Activated T-cell treated with anti-CD3 and anti-CD28 coated beads for 24 hours (primary cell): ENCODE measurements at places on chromosomes 3 and 15.

- no peak for DNase-seq
Observed at GRCh38 chr3:5431146-5431545, 243.6 kb downstream of the EDEM1 start.

DNA sequence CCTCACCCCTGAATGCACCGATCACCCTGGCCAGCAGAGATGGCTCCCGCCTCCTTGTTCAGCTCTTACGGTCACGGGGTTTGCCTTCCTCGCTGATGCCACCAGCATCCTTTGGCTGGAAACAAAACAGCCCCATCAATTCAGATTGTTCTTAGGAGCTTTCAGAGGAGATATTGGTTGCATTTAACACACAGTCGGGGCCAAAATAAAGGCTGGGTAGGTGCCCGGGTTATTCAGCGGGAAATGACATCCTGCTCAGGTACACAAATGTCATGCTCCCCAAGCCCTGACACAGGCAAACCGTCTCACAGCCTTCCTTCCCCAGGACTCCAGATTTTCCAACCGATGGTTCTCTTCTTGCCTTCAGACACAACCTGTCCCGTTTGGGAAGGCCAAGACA lies 62.4 kb upstream of the MEF2A start:
- DNase-seq: no peak

DNA sequence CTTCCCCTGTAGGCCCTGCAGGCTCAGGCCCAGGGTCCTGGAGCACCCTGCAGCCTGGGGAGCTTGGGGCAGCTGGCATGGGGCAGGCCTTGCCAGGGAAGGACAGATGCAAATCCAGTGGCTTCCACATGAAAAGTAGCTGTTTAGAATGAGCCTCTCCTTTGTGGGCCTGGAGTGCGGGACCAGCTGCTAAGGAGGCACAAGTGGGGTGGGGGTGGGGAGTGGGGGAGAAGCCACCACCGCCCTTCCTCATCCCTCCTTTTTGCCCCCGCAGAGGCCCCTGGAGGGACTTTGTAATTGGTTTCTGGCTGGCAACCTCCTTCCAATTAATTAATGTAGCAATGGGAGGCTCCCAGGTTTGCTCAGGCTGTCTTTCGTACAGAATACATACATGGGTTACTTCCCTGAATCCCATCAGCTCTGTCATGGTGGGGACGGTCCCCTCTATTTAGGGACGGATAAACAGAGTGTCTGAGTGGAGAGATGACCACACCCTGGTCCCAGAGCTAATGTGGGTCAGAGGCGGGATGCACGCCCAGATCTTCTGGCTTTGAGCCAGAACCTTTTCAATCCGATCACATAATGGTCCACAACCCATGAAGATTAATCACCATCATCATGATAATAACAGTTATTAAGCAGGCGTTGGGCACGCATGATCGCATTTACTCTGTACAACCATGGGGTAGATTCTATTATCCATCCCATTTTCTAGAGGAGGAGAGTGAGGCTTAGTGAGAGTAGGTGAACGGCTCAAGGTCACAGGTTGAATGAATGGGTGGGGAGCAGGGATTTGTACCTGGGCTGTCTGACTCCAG lies 6.2 kb downstream of the CORO2B start:
- no peak for DNase-seq

DNA sequence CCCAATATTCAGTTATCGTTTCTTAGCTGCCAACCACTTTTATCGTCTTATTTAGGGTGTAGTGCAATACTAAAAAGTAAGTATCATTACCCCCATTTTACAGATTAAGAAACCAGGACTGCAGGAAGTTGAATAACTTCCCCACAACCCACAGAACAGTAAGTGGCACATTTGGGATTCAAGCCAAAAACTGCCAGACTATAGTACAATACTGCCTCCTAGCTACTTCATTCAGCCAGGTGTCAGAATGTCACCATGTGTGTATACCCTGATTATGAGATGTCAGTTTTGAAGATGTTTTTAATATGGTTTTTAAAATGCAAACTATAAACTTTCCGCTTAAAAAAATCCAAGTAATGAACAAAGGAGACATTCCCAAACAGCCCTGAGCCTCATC lies 74.2 kb upstream of the PROK2 start:
- no peak for DNase-seq

- no peak for DNase-seq
Observed at GRCh38 chr3:59411694-59412093, 361.9 kb upstream of the CFAP20DC start.

- no peak for DNase-seq
Observed at GRCh38 chr3:11136830-11137626, 17.3 kb upstream of the HRH1 start.

DNA sequence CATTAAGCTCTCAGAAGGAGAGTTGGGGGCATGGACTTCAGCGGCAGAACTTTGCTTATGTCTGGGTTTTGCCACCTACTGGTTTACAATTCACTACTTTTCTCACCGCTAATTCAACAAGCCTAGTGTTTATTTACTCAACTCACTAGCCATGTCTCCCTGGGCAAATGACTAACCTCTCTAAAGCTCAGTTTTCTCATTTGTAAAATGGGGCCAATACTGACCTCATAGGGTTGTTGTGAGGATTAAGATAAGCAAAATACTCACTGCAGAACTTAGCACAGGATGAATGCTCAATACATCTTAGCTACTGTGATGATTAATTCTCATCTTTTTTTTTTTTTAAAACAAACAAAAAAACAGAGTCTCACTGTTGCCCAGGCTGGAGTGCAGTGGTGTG lies 106.3 kb downstream of the CADPS start:
- no peak for DNase-seq

DNA sequence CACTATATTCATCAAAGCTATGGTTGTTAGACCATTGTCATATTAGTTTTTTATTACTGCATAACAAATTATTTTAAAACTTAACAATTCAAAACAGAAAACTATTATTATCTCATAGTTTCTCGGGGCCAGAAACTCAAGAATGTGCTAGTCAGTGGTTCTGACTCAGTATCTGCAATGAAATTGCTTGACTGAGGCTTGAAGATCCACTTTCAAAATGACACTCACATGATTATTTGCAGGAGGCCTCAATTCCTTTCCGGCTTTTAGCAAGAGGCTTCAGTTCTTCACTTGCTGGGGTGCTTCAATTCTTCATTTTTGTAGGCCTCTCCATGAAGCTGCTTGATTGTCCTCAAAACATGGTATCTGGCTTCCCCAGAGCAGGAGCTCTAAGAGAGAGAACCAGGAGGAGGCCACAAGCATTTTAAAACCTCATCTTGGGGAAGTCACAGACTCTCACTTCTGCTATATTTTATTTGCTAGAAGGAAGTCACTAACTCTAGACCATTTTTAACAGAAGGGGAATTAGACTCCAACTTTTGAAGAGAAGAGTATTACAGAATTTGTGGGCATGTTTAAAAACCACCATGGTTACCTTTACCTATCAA lies 383.7 kb downstream of the MFSD1 start:
- no peak for DNase-seq

- DNase-seq: no peak
Observed at GRCh38 chr15:91919014-91919534, 65.6 kb downstream of the SLCO3A1 start.

DNA sequence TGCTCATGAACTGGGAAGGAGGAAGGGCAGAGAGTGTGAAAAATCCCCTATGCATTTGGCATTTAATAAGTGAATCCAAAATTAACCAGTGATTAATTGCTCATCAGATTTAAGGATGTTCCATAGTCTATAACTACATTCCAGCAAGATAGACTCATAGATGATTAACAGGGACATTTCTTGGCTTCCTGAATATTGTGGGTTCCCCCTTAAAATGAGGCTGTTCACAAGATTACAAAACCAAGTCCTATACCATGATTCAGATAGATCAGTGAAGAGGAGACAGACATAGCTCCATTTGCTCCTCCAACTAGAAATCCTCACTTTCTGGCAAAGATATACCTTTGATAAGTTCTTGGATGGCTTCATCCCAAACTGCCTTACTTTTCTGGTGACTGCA lies 15.4 kb downstream of the RASGRP1 start:
- no peak for DNase-seq

- DNase-seq: no peak
Observed at GRCh38 chr15:37767841-37768455, 166.5 kb upstream of the TMCO5A start.

- no peak for DNase-seq
Observed at GRCh38 chr3:64300790-64301423, 75.6 kb upstream of the PRICKLE2 start.

- DNase-seq: no peak
Observed at GRCh38 chr3:37571269-37571668, 290.4 kb upstream of the CTDSPL start.

DNA sequence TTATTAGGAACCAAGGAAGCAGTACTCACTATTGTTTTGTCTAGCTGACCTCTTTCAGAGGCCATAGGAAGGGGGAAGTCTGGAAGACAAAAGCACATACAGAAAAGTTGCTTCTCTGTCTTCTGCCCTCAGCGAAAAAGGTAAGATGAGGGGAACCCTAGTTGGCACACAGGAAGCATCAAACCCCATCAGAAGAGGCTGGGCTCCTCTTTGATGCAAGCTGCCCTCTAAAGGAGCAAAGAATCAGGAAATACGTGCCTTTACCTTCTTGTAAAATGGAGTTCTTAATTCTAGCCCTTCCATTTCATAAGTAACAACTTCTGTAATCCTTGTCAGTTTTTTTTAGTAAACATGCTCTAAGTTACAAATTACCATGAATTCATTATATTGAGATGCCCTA lies 12.5 kb downstream of the SPINK8 start:
- no peak for DNase-seq

DNA sequence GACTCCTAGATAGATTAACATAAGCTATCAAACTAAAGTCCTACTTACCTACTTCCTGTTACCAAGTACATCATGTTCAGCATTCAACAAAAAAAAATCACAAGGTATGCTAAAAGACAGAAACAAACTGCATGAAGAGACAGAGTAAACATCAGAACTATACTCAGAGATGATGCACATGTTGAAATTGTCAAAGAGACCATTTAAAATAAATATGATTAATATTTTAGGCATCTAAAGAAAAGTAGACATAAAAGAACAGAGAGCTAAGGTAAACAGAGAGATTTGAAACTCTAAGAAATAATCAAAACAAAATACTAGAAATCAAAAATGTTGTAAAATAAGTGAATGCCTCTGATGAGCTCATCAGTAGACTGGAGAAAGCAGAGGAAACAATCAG lies 224.8 kb upstream of the STAC start:
- no peak for DNase-seq

- no peak for DNase-seq
Observed at GRCh38 chr3:72661115-72661457, 187.2 kb downstream of the SHQ1 start.

- no peak for DNase-seq
Observed at GRCh38 chr3:128585974-128586373, 64.6 kb downstream of the RPN1 start.

- no peak for DNase-seq
Observed at GRCh38 chr15:64746356-64746755, 29.0 kb downstream of the RBPMS2 start.

- DNase-seq: no peak
Observed at GRCh38 chr15:62512904-62513303, 347.8 kb upstream of the C2CD4B start.

- no peak for DNase-seq
Observed at GRCh38 chr3:135755330-135756105, 210.0 kb upstream of the PPP2R3A start.

GRCh38 chr15:25403771-25404170 lies 35.1 kb downstream of the UBE3A start:
- no peak for DNase-seq

- no peak for DNase-seq
Observed at GRCh38 chr15:67865766-67866165, 25.9 kb upstream of the RNU6-1 start.

DNA sequence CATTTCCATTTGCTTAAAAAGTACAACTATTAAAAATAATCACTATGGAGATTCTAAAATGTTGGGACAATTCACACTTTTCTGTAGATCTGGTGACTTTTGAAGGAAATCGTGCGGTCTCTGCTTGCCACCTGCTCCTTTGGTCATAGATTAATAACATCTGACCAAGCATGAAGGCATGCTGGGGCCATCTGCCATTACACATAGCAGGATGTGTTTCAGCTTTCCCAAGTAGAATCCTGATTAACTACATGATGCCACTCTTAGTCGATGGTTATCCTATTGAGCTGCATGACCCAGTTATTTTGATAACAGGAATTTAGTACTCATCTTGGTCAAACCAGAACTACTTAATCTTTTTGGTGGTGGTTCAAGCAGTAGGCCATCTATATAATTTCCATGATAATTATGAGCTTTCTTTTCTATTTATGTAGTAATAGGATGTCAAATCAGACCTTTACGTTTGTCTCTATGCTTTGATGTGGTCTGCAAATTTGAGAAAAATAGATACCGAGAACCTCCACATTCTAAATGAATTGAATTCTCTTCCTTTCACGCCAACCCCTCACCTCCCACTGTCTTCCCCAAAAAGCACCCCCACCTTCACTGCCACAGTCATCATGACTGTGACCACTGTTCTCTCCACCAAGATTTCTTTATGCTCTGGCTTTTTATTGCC lies 158.1 kb downstream of the DIPK2A start:
- no peak for DNase-seq

GRCh38 chr15:101506491-101506890 lies 17.0 kb upstream of the PCSK6 start:
- DNase-seq: no peak

DNA sequence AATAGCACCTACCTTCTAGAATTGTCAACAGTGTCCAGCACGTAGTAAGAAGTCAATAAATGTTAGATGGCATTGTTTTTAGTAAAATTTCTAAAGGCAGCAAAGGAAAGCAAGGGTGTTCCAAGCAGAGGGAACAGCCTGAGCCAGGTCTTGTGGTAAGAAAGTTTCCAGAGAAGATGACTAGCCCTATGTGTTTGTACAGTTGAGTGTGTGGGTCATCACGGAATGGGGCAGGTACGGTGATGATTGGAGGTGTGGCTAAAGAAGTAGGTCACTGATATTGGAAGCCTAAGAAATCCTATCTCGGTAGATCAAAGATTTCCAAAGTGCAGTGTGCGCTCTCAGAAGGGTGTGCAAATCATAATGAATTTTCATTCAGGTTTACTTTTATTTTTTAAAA lies 94.2 kb upstream of the BCL6 start:
- DNase-seq: no peak

DNA sequence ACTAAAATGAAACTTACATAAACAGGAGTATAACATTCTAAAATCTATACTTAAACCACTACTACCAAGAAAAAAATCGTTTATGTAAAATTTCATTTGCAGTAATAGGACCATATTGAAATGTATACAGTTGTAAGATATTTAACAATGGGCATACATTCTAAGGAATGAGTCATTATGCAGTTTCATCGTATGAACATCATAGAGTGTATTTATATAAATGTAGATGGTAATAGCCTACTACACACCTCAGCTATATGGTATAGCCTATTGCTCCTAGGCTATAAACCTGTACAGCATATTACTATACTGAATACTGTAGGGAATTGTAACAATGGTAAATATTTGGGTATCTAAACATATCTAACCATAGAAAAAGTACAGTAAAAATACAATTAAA lies 79.5 kb downstream of the DPH6 start:
- DNase-seq: no peak

DNA sequence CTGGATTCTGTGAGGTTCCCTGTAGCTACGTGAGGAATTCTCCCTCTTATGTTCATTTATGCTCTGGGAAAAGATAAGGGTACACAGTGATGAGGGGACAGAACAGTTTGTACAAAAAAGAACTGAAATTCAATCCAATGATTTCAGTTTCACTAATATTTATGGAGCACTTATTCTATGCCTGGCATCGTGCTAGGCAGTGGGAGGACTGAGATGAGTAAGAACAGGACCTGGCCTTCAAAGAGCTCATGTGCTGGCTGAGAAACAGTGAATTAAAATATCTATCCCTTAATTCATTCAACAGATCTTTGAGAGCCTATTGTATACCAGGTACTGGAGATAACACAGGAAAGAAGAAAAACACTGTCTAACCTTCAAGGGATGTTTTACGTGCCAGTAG lies 22.2 kb downstream of the SSR3 start:
- DNase-seq: no peak
